HTR-8/SVneo (cell line): ENCODE measurements at places on chromosomes 12 and 14.
A peak's percentile ranks its signal among the peaks of the same experiment; 100 is the strongest.

GRCh38 chr12:92466391-92467305, 236.1 kb upstream of the PLEKHG7 start:
- no peak for DNase-seq

GRCh38 chr14:53537422-53538315, 384.5 kb upstream of the DDHD1 start:
- DNase-seq: no peak

GRCh38 chr14:61179796-61180398, 101.2 kb downstream of the TMEM30B start:
- DNase-seq: no peak

- no peak for DNase-seq
These were observed 9.1 kb upstream of the PLEKHH1 start for GRCh38 chr14:67523764-67524633.

DNA sequence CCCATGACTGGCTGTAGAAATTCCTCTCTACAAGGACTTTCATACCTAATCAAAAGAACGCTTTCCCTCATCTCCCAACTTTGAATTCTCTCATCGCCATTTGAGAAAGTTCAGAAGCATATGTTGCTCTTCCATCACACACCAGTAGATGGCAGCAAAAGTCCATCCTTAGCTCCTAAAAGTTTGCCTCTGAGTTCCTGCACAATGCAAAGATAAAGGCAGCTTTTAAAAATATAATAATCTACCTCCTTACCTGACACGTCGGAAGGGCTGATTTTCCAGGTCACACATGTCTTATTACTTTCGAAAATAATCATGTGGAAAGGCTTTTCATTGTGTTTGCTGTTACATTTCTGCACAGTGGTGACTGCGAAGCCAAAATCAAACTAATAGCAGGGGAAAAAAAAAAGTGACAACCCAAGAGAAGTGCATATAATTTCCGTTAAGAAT, 456.7 kb upstream of the SEL1L start:
- DNase-seq: peak; percentile 23

DNA sequence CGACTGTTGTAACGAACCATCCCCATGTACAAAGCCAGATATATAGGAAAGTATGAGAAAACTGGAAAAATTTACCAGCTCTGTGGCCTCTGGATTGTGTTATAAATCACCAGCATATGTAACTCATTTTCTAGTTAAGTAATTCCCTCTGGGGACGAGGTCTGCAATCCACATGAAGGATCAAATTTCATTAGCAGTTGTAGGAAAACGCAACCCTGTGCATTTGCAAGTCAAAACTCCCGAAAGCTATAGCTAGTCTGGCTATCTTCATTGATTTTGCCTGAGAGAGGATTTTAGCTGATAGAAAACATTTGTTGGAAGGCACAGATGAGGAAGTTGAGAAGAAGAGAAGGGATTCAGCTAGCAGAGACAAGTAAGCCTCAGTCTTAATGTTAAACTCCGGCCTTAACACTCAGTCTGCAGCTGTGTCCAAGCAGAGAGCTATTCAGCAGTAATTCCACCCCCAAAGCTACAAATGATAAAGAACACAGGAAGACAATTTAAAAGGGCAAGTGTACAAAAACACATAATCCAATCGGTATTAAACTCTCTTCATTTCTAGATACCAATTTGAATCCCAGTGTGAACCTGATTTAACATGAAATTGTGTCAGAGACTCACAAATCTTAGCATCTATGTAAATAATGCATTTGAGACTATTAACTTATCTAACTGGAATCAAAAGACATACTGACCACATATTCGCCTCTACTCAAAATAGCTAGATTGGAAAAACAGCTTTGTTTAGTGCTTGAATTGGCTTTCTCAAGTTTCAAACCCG, 54.2 kb upstream of the CERS5 start:
- no peak for DNase-seq

DNA sequence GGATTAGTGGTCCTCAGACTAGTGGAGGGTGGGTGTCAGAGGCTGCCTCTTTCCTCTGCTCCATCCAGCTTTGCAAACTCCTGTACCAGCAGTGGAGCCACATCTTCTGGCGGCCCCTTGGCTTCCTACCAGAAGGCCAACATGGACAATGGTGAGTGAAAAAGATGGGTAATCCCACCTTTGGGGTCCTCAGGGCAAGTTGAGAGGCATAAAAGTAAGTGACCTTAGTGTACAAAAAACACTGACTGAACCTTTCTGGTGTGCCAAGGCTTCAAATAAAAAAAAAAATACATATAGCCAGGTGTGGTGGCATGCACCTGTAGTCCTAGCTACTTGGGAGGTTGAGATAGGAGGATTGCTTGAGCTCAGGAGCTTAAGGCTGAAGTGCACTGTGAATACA, 9.2 kb upstream of the PIP4K2C start:
- no peak for DNase-seq

DNA sequence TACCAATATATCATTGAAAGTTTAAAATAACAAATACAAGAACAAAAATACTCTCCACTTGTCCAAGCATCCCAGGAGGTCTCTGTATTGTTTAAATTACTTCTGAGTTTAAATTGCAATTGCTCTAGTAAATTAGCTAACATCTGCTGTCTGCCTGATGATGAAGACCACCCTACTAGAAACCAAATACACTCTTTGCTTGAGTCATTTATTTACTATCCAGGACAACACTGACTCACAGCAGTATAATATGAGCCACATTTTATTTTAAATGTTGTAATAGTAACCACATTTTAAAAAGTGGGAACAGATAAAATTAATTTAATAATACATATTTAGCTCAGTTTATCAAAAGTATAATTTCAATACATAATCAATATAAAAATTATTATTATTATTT, 62.9 kb upstream of the EEA1 start:
- no peak for DNase-seq

DNA sequence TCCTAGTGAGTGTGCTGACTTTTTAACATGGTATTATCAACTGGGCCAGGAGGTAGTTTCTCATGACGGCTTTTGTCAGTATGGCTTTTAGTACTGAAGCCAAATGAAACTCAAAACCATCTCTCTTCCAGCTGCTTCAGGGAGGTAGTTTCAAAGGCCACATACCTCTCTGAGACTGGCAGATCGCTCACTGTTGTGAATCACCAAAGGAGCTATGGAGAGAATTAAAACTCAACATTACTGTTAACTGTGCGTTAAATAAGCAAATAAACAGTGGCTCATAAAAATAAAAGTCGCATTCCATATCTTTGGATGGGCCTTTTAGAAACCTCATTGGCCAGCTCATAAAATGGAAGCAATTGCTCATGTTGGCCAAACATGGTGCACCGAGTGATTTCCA, 141.1 kb downstream of the HMGA2 start:
- DNase-seq: no peak

- no peak for DNase-seq
These were observed 61.0 kb downstream of the HMGA2 start for GRCh38 chr12:65885312-65885711.

DNA sequence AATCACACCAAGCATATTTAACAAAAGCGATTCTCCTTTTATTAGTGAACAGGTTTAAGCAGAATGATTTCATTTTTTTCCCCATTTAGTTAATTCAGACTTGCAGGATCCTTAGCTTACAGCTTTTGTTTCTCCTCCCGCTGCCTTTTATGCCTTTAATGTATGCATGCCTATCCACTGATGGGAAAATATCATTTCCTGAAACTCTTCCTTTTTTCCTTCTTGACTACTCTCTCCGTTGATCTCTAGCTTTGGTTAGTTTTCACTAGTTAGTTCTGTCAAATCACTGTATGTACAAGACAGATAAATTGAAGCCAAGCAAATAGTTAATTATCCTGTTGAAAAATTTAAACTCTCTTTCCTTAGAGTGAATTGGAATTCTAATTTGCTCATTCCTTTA, 26.3 kb downstream of the NKX2-1 start:
- DNase-seq: no peak

- no peak for DNase-seq
These were observed 23.0 kb downstream of the OR10P1 start for GRCh38 chr12:55659486-55660385.

DNA sequence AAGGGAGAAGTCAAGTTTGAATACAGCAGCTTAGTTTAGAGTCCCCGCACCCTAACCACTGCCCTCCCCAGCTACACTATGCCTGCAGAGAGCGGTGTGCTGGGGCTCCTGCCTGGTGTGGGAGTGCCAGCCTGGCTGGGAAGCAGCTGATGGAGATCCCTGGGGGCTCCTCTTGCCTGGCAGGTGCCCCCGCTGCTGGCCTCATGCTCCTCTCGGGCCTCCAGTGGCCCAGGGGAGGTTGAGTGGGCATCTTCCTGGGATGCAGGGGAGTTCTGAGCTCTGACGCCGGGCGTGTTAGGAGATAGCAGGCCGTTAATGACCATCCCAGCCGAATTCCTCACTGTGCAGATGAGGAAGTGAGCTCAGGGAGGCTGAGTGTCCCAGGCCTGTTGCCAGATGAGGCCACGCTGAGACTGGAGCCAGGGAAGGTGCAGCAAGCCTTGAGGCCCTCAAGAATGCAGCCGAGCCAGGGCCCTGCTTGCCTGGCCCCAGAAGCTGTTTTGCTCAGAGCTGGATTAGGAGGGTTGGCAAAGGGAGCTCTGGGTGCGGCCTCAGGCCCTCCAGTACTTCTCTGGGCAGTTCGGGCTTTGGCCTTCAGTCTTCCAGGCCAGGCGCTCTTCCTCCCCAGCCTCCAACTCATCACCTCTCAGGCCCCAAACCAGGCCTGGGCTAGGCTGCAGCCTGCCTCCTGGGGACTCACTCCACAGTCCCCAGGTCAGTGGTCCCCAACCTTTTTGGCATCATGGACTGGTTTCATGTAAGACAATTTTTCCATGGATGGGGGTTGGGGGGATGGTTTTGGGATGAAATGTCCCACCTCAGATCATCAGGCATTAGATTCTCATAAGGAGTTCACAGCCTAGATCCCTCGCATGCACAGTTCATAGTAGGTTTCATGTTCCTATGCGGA, 6.6 kb upstream of the CYP46A1 start:
- no peak for DNase-seq

- DNase-seq: no peak
These were observed 28.2 kb downstream of the ADGRD1 start for GRCh38 chr12:130981911-130982310.

DNA sequence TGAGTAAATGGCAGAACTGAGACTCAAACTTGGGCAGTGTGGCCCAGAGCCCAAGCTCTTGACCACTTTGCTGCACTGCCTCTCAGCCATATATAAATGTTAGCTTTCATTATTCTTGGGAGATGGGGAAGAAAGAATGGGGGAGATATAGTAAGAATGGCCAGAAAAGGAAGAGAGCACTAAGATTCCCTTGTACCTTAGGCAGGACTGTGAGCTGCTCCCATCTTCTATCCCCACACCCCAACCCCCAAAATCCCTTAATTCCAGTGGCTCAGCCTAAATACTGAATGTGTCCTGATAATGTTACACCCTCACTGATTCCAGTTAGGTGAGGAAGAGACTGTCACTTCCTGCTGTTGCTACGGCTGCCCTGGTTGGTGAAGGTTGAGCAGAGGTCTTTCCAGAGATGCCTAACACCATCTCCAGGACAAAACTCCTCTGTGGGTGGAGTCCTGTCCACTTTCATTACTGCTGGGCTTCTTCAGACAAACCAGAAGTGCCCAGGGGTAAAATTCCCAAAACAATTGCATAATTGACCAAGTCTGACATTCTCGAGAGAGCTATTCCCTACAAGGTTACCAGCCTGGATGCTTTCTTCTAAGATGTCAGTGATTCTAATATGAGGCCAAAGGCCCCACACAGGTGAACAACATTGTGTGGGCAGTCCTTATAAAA, 51.8 kb downstream of the GNG2 start:
- no peak for DNase-seq

GRCh38 chr14:33467971-33468370, 482.9 kb downstream of the EGLN3 start:
- DNase-seq: no peak
